Naive thymus-derived CD8-positive, alpha-beta T cell (primary cell): ENCODE measurements at places on chromosomes 7 and 10.

DNA sequence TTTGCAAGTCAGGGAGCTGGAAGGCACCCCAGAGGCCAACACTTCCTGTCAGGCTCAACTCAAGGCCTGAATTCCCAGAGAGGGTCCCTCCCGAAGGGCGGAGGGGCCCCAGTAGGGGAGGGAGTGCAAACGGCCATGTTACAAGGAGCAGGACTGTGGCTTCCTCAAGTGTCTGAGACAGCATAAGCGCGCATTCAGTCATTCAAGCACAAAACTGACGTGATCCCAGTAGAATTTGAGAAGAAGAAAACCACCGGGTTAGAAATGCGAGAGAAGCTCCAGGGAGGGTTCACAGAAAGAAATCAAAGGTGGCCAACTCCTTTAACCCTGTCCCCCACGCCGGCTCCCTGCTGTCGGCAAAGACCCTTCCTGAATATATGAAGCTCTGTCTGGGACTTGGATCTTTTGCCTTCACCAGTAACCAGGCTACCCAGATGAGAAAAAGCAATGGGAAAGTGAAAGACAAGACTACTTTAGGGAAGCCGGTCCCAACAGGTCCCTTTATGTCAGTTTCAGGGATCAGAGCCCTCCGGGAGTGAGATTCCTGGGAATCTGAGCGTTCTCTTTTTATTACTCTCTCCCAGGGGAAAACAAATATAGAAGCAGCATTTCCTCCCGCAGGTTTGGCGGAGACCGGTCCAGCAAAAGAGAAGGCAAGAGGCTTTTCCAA lies 1.3 kb downstream of the AFAP1L2 start:
- peak overlapping the region; percentile 38 for H3K4me3 ChIP-seq
- peaks cover 17% of the 10 kb centered on the region for H3K4me1 ChIP-seq
- H3K27ac ChIP-seq = no peak overlapping the region
- H3K27me3 ChIP-seq = peaks cover 74% of the 10 kb centered on the region
- H3K36me3 ChIP-seq = no peaks in the 10 kb centered on the region

DNA sequence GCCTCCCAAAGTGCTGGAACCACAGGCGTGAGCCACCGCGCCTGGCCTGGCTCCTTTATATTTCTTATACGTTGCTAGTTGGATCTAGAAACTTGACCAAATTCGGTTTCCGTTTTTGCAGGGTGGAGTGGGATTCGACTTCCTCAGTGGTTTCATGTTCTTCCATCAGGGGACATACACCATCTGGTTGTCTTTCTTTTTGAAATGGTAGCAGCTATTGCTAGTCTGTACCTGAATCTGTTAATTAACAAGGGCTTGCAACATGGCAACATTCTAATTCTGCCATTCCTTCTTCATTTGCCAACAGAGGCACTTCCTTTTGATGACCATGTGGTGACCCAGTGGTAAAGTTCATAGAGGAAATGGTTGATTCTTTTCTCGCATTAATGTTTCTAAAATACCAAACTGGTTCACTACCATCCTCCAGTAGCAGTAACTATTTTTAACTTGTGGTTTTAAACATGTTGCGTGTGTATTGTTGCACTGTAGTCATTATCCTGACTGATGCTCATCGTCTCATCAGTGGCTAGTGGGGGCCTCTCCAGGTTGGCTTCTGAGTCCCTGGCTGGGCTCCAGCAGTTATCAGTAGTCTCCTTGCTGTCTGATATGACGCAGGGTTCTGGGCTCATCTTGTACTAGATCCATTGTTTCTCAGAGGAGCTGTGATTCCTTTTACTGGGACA lies 159.2 kb downstream of the RGS10 start:
- DNase-seq = no peak
- no peak overlapping the region for H3K4me3 ChIP-seq
- H3K27me3 ChIP-seq = no peaks in the 10 kb centered on the region

GRCh38 chr7:159130820-159131219 lies 13.8 kb downstream of the VIPR2 start:
- H3K4me3 ChIP-seq = no peak overlapping the region
- peaks cover 16% of the 10 kb centered on the region for H3K27me3 ChIP-seq
- H3K27ac ChIP-seq = no peak overlapping the region
- no peaks in the 10 kb centered on the region for H3K4me1 ChIP-seq
- no peak for DNase-seq

DNA sequence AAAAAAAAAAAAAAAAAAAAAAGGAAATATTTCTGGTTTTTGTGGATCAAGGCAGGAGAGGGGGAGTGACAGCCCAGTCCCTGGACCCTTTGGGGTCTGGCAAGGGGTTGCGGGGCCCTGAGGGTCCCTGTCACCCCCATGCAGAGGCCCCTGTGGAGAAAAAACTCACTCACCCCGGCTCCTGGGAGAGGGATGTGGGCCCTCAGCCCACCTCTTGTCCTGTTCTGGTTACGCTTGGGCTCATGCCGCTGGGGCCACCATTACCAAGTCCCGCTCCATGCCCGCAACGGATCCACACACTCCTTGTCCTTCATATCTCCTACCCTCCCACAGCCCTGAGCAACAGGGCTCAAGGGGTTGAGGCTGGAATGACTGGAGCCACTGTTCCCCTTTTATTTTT lies 1.0 kb upstream of the TMEM184A start:
- no peak for DNase-seq
- H3K4me1 ChIP-seq = no peaks in the 10 kb centered on the region
- no peak overlapping the region for H3K27ac ChIP-seq
- H3K27me3 ChIP-seq = no peaks in the 10 kb centered on the region

GRCh38 chr10:30553018-30553625 lies 76.4 kb downstream of the LYZL2 start:
- H3K27ac ChIP-seq = no peak overlapping the region
- H3K27me3 ChIP-seq = no peaks in the 10 kb centered on the region
- no peak overlapping the region for H3K4me3 ChIP-seq
- peaks cover 3% of the 10 kb centered on the region for H3K4me1 ChIP-seq
- no peaks in the 10 kb centered on the region for H3K36me3 ChIP-seq

DNA sequence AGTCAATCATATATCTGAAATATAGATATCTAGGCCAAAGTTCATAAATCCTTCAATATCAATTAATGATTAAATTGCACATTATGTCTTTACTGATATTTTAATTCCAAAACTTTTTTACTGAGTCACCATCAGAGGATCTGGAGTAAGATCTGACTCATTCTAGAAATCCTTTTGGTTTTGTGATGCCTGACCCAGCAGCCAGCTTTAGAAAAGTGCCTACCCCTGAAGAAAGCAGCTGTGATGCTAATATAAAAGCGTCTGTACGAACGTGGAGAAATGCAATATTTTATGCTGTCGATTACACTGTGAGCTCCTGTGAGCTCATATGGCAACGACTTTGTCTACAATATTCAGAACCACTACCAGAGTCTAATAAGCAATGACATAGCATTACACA lies 142.5 kb upstream of the LRRTM3 start:
- H3K4me3 ChIP-seq = no peak overlapping the region
- DNase-seq = no peak
- no peak overlapping the region for H3K27ac ChIP-seq
- H3K27me3 ChIP-seq = no peaks in the 10 kb centered on the region

DNA sequence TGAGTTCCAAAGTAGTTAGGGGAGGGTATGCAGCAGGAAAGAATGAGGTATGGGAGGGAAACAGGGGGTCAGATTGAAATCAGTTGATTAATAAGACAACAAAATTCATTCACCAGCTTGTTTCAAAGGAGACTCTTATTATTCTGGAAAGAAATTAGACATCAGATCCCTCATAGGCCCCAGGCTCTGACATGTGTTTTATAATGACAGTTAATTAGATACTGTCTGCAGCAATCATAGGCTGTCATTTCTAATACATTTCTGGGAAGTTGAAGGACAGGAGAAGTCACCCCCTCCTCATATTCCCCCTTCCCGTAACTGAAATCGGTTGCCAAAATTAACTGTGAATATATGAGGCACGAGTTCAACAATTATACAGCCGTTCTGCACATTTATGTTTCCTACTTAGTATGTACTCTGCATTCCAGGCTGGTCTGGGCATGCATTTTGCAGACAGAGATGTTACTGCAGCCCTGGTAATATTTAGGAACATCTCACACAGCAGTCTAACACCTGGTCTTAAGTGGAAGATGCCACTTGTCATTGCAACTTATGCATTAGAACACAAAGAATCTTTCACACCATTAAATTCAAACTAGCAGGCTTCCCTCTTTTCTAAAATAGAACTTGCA lies 355.2 kb upstream of the LRGUK start:
- H3K27me3 ChIP-seq = no peaks in the 10 kb centered on the region
- no peak overlapping the region for H3K27ac ChIP-seq
- H3K4me3 ChIP-seq = no peak overlapping the region
